ENCODE measurements at places on chromosomes 3 and 15.

DNA sequence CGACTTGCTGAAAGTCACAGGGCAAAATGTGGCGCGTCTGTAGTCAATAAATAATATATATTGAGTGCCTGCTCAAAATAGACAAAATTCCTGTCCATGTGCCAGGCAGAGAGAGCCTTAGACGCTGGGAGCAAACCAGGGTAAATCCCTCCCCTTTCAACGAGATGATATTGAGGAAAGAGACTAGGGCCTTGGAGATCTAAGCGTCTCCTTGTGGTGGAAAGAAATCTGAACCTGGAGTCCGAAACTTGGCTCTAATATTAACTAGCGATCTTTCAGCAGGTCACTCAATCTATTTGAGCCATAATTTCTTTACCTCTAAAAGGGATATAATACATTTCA, 348 bp upstream of the DPP8 start:
- DNase-seq, result no peak

DNA sequence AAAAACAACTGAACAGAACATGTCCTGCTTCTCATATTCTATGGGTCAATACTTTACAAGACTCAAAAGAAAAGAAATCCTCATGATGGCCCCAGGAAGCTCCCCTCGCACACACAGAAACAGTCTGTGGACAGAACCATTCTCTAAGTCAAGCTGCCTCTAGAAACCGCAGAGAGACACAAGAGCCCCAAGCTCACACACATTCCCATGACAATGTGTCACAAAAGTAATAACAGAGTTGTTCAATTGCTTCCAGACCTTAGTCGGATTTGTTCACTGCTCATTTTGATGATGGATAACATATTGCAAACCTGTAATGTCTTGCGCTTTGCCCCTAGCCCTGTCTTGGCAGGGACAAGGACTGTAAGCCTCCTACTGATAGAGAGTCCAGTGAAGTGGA, 60.9 kb downstream of the UMPS start:
- DNase-seq, result no peak

DNA sequence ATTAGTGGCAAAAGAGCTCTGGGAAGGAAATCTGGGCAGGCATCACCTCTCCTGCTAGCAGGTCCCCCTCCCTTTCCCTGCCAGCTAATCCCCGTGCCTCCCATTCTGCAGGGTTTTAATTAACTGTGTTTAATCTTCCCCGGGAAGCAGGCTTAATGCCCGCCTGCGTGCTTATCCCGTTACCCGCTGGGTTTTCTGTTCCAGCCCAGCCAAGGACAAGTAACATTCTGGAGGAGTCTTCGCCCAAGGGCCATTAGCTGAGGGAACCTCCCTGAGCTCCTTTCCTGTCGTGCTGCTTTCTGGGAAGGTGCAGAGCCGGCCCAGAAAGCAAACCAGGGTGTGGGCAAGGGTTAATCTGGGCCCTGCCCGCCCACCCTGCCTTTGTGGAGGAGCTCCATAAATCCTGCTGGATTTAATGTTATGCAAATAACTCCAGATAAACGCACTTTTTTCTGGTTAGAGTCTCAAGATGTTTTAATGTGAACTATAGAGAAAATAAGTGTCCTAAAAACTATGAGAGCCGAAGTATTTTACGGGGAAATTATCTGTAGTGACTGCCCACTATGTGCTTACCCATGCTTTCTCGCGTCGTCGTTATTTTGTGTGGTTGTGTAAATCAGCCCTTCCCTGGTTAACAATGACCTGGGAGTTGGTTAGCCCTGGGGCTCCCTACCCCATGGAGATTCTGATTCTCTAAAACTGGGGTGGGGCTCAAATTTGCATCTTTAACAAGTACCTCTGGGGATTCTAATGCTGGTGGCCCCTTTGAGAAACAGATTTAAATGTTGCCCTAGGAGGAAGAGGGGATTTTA, 25.9 kb downstream of the TRIM71 start:
- no peak for DNase-seq

- DNase-seq, result peak; percentile 65
Measured at GRCh38 chr15:67134067-67134838, 68.9 kb downstream of the SMAD3 start.

- DNase-seq, result no peak
Measured at GRCh38 chr15:23564821-23565394, 566 bp upstream of the MKRN3 start.

- no peak for DNase-seq
Measured at GRCh38 chr3:159783780-159784742, 204.6 kb upstream of the IL12A start.

DNA sequence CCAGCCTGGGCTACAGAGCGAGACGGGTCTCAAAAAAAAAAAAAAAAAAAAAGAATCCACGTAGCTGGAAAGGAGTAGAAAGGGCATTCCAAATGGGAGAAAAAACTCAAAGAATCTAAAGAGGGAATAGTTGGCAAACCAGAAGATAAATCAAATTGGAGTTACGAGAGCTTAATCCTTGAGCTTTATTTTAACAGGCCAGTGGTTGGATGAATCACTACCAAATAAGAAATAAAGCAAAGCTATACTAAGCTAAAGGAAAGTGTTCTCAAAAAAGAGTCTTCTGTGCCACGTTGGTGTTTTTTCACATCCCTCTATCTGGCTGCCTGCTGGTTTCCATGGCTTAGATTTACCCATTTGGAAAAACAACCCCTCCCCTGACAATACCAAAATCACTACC, 14.0 kb downstream of the VGLL4 start:
- DNase-seq, result no peak

DNA sequence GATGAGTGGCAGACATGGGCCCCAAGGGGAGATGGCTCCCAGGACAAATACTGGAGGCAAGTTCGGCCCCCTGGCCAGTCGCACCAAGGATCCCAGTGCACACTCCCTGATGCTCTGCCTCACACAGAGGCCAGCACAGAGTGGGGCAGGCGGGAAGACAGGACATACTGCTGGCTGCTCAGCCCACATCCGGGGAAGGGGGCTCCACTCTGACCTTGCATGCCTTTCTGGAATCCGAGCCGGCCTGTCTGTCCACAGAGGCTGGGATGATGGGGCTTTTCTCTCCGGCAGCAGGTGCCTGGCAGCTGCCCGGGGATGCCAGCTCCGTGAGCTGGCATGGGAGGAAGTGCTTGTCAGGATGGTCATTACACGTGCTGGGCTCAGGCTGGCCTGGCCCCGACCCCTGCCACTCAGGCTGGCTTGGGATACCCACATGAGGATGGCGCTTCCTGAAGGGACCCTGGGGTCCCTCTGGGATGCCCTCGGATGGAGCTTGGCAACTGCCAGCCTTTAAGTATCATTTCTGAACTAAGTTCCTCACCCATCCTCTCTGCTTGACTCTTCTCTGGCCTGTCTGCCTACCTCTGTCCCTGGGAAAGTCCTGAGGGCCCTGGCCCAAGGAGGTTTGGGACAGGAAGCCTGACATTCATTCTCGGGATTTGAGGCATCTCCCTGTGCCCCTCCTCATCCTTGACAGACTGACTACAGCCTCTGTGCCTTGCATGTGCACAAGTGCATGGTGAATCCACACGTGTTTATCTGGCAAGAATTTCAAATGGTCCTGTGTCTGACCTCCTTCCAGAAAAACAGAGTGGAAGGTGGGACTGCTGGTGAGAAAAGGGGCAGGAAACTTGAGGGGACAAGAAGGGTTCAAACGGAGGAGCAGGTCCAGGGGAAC, 46.5 kb downstream of the EXOG start:
- no peak for DNase-seq

DNA sequence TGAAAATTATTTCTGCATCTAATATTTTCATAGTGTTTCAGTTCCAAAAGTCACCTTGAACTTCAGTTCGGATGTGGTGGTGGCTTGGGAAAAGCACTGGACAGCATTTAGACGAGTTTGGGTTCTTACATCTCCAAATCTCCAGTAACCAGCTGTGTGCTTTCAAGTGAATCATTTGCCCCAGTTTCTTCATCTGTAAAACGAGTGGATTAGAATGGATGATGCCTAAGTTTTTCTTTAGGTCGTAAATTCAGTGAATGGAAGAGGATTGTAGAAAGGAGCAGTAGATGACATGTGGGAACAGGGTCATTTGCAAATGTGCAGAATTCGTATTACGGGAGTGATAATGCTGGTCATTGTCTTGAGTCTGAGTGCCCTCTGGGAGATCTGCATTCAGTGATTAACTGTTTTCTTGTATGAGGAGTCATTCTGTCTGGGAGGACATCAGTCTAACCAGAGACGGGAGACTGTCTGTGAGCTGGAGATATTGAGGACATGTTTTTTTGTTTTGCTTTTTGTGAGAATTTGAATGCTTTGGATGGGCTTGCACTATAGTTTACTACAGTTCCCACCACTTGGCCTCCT, 641.6 kb upstream of the TBL1XR1 start:
- no peak for DNase-seq

DNA sequence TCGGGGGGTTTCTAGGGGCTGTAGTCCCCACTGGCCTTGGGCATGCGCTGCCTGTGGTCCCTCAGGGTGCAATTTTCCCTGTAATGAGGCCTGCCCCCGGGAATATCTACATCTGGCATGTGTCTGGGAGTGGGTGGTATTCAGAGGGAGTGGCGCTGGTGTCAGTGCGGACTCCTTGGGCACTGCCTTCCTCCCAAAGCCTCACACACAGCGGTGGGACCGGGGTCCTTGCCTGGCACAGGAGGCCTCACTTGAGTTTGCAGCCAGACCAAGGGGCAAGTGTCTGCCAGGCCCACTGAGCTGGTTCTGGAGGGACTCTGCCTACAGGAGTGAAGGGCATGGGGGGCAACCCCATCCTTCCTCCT, 53.5 kb upstream of the PCSK6 start:
- DNase-seq, result no peak

DNA sequence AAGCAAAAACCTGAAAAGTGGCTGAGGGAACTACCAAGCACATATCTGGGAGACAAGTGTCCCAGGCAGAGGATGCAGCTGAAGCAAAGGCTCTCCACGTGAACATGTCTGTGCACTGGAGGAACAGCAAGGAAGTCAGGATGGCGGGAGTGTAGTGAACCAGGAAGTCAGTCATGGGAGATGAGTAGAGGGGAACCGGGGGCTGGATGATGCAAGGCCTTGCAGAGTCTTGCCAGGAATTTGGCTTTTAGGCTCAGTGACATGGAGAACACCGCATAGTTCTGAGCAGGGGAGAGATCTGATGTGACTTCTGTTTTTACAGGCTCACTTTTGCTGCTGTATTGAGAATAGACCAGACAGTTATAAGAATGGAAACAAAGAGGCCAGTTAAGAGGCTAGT, 19.0 kb downstream of the C2CD4A start:
- DNase-seq, result no peak

- DNase-seq, result no peak
Measured at GRCh38 chr15:70169147-70169546, 71.4 kb upstream of the TLE3 start.

- DNase-seq, result no peak
Measured at GRCh38 chr15:78179286-78179840, 30.2 kb downstream of the IDH3A start.

DNA sequence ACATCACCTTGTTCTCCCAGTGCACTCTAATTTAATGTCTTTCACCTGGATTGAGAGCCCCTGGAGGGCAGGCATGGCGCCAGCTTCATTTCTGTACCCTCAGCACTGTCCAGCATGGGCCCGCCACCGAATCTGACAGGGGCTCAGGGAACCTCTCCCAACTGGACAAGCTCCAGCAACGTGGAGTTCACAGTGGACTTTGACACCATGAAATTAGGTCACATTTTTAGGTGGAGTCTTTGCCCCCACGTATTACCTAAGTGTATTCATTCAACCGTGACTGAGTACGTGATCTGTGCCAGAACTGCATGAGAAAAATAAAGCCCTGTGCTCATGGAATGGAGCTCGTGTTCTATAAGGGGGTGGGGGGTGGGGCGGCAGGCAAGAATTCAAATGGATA, 94.1 kb upstream of the ATP2B2 start:
- DNase-seq, result no peak

- no peak for DNase-seq
Measured at GRCh38 chr3:68211637-68212036, 557.2 kb upstream of the SUCLG2 start.

- DNase-seq, result no peak
Measured at GRCh38 chr3:90180096-90180495, 1072.7 kb downstream of the EPHA3 start.

- DNase-seq, result no peak
Measured at GRCh38 chr3:38698760-38699159, 49.3 kb upstream of the SCN5A start.

DNA sequence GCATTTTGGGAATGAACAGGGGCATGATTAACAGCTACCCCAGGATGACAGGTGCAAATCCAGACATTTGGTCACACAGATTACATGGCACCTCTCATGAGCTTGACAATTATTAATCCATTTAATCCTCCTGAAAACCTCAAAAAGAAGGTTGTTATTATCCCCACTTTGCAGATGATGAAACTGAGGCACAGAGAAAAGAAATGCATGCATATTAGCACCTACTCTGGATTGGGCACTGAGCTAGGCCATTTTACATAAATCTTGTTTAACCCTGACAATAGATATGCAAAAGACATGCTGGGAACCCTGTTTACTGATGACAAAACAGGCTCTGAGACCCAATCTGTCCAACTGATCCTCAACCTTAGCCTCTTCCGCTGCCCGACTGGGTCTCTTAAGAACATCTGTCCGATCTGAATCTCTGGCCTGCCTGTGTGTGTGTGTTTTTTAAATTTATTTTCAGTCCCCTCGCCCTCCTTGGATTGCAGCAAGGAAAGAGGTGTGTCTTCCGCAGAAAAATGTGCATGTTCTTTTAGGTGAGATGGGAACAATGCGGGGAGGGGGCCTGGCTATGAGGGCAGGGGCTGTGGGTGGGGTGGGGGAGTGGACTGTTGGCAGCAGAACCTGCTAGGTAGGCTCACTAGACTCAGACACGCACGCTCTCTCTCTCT, 162.5 kb downstream of the WNT7A start:
- DNase-seq, result no peak

GRCh38 chr15:42069496-42070278, 24.7 kb downstream of the PLA2G4D start:
- no peak for DNase-seq

GRCh38 chr15:78350058-78350457, 9.9 kb downstream of the CRABP1 start:
- no peak for DNase-seq

- DNase-seq, result no peak
Measured at GRCh38 chr3:19702416-19703078, 231.5 kb downstream of the EFHB start.

GRCh38 chr15:53446376-53446775, 313.1 kb downstream of the WDR72 start:
- no peak for DNase-seq

GRCh38 chr3:190620886-190621608, 107.2 kb downstream of the IL1RAP start:
- no peak for DNase-seq

GRCh38 chr15:64092864-64093626, 593 bp downstream of the CIAO2A start:
- DNase-seq, result no peak

GRCh38 chr3:152198665-152199064, 70.1 kb upstream of the MBNL1 start:
- DNase-seq, result no peak
